ENCODE measurements at places on chromosomes 4 and X.
A peak's percentile ranks its signal among the peaks of the same experiment; 100 is the strongest.

GRCh38 chr4:140969296-140969695 lies 164.0 kb downstream of the RNF150 start:
- DNase-seq, result no peak

DNA sequence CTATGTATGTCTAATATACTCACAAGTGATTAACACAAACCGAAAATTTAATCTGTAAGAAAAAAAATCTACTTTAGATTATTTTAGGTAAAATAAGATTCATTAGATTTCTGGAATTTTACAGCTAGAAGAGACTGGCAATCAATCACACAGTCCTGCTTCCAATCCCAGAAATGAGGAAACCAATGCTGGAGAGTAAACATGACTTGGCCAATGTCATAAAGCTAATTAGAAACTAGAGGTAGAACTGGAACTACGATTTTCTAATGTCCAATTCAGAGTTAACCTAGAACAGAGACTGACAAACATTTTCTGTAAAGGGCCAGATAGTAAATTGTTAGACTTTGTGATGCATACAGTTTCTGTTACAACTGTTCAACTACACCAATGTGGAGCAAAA lies 123.6 kb downstream of the CORIN start:
- no peak for DNase-seq

GRCh38 chr4:158859661-158860060 lies 90.8 kb downstream of the FNIP2 start:
- no peak for DNase-seq

DNA sequence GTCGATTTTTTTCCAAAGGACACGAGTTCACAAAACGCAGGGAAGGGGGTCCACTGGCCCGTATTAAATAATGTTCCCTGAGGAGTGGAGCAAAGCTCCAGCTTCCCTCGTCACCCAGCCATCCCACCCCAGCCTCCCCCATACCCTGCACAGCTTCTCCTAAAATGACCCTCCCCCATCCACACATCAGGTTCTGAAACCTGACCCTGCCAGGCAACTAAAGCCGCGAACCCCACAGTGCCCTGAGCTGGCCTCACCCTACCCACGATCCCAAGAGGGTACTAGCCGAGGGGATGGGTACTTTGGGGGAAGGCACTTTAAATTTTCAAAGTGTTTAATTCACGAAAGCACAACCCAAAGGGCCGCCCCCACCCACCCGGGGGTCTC lies 634 bp downstream of the APOO start:
- DNase-seq, result no peak

DNA sequence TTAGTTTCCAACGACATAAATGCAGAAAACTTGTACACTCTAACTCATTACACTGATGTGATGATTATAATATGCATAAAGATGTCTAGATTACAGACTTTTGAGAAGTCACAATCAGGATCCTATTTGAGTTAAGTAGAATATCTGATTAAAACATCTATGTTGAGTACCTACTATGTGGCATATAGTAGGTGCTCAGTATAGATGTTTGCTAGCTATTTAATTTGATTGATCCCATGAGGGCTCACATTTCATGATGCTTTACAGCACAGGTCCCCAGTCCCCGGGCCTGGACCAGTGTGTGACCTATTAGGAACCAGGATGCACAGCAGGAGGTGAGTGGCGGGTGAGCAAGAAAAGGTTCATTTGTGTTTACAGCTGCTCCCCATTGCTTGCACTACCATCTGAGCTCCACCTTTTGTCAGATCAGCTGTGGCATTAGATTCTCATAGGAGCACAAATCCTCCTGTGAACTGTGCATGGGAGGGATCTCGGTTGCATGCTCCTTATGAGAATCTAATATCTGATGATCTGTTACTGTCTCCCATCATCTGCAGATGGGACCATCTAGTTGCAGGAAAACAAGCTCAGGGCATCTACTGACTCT lies 33.0 kb upstream of the CXCL8 start:
- DNase-seq, result no peak

GRCh38 chr4:121339307-121339706 lies 41.5 kb downstream of the QRFPR start:
- DNase-seq, result no peak

DNA sequence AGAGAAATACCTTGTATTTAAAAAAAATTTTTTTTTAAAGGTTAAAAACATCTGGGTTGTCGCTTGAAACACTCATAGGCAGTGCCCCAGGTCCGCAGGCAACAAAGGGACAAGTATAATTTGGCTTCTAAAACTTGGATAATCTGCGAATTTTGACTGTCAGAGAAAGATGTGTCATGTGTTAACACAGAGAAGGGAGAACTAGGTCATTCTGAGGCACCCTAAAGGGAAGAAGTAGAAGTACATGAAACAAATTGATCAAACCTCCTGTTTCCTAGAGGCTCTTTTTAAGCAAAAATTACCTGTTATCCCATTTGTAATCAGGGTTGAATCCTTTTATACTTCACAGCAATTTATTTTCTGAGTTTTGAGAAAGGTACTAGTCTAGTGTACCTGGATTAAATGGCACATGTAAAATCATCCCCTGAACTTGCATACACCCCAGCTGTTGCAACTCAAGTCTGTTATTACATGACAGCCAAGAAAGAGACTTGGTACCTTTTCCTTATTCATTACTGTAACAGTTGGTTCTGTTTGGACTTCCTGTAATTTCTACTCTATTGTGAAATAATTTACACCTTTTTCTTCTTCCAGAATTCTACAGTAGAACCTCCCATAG lies 1.7 kb downstream of the SRD5A3 start:
- no peak for DNase-seq

DNA sequence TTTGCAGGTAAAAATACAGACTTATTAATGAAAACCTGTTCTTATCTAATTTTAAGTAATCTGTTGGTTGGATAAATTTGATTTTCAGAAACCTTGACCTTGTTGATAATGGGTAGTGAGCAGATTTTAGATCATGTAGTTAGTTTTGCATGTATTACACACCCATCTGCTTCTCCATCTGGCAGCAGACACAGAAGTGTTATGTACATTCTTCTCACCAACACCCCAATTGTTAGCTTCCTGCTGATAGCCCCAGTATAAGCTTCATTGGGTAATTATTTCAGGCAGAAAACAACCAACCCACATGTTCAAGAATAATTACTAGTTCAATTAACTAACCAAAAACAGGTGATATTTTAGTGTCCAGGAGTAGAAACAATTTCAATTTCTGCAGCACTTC lies 1740.5 kb upstream of the AGA start:
- no peak for DNase-seq

DNA sequence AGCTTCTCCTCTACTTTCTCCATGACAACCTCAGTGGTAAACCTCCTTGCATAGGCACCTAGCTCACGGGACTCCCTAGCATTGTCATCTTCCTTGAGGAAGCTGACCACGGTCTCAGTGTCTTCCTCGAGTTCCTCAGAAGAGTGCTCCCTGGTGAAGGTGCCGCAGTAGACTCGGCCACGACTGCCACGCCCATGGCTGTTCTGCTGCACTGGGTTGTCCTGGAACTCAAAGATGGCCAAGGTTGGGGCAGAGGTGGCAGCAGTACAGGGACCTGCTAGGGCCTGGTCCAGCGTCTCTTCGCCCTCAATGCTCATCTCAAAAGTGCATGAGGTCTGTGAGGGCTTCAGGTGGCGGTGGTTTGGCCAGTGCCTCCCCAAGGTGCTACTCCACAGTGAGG lies 147.9 kb upstream of the ARHGEF9 start:
- DNase-seq, result no peak

GRCh38 chr4:177118596-177118995 lies 191.1 kb upstream of the NEIL3 start:
- DNase-seq, result no peak

GRCh38 chrX:17759990-17760389 lies 22.7 kb downstream of the SCML1 start:
- no peak for DNase-seq

DNA sequence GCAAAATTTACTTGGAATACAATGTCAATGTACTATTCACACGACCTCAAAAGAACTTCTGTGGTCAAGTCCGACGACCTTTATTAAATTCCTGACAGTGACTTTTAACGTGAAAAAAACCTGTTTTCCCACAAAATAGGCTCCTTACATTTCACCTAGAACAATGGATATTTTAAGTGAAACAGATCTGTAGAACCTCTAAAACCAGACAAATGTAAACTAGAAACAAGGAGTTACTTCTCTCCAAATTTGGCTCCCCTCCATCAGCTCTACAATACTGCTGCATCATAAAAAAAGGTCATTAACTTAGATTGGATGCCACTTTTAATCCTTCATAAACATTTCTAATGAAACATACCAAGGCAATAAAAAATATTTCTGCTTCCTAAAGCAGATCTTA lies 1.2 kb downstream of the NEK1 start:
- DNase-seq, result no peak

DNA sequence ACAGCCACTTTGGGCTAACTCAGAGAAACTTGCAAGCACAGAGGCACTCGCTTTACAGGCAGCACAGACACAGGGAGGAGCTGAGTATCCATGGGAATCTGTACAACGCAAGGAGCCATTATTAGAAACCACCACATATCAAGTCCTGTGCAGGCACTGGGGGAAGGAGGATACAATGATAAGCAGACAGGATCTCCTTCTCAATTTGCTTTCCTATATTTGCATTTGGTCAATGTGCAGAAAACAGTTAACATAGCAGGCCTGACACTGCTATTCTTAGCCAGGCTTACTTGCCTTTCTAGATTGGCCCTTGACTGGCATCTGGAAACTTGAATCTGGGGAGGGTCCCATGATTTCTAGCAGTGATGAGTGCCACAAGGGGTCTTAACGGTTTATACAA lies 65.8 kb downstream of the TEC start:
- DNase-seq, result no peak

GRCh38 chrX:77275392-77275791 lies 171.8 kb upstream of the FGF16 start:
- no peak for DNase-seq

DNA sequence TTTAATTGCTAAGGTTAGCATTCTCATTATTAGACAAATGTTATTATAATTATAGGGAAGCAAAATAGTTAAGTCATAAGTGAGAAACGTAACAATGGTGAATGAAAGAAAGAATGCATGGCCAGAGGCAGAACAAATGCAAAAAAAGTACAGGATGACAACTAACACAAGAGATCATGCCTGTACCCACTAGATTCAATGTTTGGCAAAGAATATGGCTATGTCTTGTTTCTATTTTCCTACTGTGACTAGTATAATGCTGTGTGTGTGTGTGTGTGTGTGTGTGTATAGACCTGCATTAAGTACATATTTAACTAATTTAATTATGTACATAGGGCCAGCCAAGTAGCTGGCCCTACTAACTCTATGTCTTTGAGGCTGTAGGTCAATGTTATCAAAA lies 12.9 kb upstream of the BMP2K start:
- no peak for DNase-seq

- DNase-seq, result no peak
Measured at GRCh38 chr4:108834835-108835384, 72.1 kb upstream of the ETNPPL start.

- no peak for DNase-seq
Measured at GRCh38 chrX:1883772-1884171, 268.9 kb downstream of the ASMT start.

GRCh38 chr4:36088542-36088941 lies 155.8 kb downstream of the ARAP2 start:
- DNase-seq, result no peak

- DNase-seq, result peak; percentile 80
Measured at GRCh38 chr4:185425647-185426352, at the start of gene UFSP2. Gene UFSP2 (minus strand): TSS chr4:185425964. CDS start chr4:185425868, 96 bp downstream.

DNA sequence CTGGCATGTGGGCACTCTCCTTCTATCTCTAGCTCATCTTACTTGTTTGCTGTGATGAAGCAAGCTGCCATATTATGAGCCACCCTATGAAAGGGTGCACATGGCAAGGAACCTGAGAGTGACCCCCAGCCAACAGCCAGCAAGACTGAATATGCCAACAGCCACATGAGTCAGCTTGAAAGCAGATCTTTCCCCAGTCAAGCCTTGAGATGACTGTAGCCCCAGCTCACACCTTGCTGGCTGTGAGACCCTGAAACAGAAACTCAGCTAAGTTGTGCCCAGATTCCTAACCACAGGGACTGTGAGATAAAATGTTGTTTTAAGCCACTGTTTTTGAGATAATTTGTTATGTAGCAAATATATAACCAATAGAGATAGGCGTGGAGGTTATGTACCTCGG lies 36.2 kb downstream of the KDM5C start:
- no peak for DNase-seq
